ENCODE measurements at places on chromosomes 2 and 18.

GRCh38 chr18:33560686-33561370 lies 17.2 kb upstream of the ASXL3 start:
- no peak for DNase-seq

DNA sequence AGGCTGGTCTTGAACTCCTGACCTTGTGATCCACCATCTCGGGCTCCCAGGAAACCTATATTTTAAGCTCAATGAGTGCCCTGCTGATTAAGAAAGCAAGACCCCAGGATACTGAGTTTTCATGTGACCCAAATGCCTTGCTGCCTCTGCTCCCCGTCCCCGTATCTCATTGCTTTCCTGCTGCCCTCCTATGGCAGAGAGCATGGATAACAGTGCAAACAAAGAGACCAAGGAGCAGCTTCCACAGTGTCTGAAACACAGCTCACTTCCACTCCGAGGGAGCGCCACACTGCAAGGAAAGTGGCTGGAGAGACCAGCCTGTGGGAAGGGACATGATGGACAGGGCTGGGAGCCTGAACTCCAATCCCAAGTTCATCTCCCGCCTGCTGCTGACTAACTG lies 246.8 kb downstream of the TMEM182 start:
- DNase-seq = no peak

GRCh38 chr2:172102391-172103359 lies at the start of gene DLX2:
TSS of gene DLX2 (minus strand) at chr2:172102900. CDS start at chr2:172102538, 362 bp downstream.
- DNase-seq = no peak

GRCh38 chr2:218710687-218711549 lies at the start of gene TTLL4:
TSS of gene TTLL4 (plus strand) at chr2:218710835. CDS start at chr2:218737677, 26,842 bp downstream.
- DNase-seq = peak; percentile 98

- DNase-seq = no peak
Measured at GRCh38 chr2:164368896-164369295, 252.4 kb downstream of the GRB14 start.

GRCh38 chr2:207534417-207534816 lies 4.7 kb downstream of the CREB1 start:
- no peak for DNase-seq

DNA sequence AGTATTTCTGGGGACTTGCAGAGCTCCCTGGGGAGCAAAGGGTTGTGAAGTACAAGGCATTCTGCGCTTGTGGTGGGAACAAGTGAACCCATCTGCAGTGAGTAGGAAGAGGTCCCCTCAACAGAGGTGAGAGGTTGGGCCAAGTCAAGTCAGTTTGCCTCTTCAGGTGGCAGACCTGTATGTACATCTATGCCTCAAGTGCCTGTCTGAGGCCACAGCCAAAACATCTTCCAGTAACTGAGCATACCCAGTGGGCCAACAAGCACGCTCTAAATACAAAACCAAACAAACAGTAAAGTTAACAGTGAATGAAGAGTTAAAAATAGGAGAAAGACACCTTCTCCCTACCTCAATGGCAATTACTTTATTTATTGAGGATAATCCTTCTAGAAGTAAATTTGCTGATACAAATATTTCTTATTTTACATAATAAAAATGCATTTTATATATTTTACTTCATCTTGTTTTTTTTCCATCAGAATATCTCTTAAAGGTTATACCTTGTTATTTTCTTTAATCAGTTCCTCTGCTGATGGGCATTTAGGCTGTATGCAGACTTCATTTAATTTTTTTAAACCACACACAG lies 2.5 kb downstream of the GYPC start:
- no peak for DNase-seq

GRCh38 chr2:72145658-72146329 lies 1.9 kb downstream of the CYP26B1 start:
- no peak for DNase-seq

DNA sequence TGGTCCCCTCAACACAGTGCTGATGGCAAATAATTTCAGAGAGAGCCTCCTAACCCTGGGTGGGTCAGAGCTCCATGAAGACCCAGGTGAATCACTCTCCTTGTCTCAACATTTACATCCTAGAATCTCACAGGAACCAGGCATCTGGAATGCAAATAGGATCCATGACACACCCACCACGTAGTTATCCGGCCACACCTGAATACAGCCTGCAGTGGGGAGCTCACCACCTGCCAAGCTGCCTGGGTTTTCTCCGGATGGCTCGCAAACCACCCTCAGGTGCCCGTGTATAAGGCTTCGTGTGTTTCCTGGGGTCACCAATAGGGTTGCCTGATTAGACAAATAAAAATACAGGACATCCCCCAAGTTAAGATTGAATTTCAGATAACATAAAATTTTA lies 9.9 kb downstream of the CHST10 start:
- DNase-seq = no peak

GRCh38 chr2:25366629-25367028 lies 24.9 kb upstream of the DNMT3A start:
- DNase-seq = no peak

GRCh38 chr2:68857202-68857845 lies 13.9 kb downstream of the BMP10 start:
- DNase-seq = no peak

DNA sequence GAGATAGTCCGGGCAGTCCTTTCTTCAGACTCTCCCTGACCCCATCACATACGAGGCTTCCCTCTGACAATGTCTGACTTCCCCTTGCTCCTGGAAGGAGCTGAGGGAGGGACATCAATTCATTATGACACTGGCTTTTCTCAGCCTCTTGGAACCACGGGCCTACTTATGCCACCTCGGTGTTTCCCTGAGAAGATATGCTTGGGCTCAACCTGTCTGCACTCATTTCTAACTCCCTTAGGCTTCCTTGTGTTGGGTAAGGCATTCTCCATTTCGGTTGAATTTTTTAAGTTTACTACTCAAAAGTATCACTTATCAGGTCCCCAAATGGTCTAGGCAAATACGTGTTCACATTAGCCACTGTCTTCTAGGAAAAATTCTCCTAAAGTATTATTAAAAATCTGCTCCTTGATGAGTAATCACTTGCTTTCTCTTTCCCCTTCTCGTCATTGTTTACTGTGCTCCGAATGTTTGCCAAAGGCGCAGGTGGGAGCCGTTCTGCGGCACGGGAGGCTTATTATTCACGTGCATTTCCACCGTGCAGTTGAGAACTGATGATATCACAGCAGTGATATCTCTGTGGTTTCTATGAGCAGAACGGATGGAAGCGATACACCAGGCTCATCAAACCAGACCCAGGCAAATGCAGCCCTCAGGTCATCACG lies 33.1 kb downstream of the ARL4C start:
- peak; percentile 69 for DNase-seq

- no peak for DNase-seq
Measured at GRCh38 chr2:134683561-134684112, 35.2 kb downstream of the TMEM163 start.

DNA sequence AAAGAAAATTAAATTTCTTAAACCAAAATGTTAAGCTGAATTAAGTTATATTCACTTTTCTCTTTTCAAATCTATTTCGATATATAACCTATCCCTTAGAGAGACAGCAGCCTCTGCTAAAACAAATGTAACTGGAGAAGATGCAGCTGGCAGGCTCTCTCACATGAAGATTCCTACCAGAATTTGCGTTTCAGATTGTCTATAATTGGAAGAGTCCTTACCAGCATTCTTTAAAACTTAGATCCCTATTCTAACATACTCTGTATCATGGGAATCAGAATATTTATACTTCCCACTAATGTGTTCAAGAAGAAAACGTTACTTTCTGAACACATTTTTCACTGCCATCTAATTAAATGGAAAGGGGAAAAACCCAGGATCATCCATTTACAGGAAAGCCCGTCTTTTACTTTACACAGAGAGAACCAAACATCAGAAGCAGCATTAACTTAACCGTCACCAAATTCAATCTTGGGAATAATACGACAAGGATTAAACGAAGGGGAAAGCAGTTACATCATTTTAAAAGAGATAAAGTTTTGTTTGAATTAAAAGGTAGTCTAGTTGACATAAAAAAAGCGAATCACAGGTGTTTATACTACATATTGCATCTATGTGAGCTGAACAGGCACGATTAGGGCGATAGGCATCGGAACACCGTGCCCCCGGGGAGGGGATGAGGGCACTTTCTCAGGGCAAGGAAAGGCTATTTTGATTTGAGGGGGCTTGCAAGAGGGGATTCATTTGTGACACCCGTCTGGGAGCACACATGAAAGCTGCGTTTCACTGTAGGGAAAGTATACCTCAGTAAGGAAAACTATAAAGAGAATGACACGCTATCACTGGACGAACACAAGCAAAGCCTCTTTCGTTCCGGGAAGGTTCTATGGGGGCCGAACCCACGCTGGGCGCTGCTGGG lies 1.3 kb downstream of the PTPN2 start:
- no peak for DNase-seq

GRCh38 chr2:26176279-26176615 lies 3.4 kb downstream of the GAREM2 start:
- no peak for DNase-seq

GRCh38 chr2:30722936-30723725 lies 84.1 kb downstream of the CAPN13 start:
- DNase-seq = no peak

DNA sequence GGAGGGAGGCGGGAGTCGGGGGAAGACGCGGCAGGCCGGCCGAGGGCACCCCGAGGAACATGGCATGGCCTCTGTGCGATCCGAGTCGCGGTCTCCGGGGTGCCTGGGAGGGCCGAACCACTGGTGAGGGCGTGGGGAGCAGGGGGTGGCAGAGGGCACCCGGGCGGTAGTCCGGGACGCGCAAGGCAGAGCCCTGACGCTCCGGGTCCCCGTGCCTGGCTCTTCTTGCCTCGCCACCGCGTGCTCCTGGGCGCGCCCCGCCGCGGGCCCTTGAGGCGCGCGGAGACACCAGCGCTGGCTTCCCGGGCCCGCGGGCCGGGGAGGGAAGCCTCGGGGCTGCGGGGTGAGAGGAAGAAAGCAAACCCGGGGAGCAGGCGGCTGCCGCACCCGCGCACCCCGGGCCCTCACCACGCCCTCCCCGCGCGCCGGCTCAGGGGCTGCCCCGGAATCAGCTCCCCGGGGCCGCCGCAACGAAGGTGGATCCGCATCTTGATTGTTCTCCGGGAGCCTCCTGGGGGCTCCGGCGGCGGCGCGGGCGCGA lies 4.3 kb downstream of the SOX11 start:
- DNase-seq = no peak

DNA sequence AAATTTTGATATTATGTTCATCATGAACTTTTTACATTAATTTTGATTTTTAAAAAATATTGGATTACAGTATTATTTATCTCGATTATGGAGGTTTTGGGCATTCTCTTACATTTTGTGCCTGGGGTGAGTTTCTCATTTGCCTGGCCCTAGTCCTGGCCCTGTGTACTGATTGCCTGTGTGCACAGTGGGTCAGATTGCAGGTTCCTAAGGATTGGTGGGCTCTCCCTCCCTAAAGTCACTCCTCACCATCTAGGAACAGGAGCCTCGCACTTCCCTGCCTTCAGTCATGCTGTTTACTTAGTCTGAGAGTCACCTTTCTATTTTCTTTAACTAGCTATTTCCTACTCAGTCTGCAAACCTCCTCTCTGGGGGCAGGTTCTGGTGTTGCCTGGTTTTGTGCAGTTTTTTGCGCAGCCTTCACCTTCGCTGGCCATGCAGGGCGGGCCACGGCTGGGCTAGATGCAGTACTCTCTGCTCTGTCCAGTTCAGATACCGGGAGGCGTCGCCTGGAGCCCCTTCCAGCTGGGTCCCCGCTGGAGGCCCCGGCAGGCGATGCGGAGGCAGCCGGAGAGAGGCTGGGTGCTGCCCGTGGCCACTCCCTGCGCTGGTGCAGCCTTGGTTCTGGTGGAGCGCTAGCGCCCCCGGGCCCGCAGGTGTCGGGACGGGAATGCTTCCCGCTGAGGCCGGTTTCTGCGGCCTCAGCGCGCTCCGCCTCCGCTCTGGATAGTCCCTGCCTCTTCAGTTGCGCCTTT lies 23.3 kb upstream of the MC5R start:
- peak; percentile 13 for DNase-seq

GRCh38 chr2:106109675-106110424 lies 84.3 kb downstream of the UXS1 start:
- DNase-seq = no peak

GRCh38 chr2:141647353-141647752 lies 483.5 kb downstream of the LRP1B start:
- DNase-seq = no peak

- DNase-seq = no peak
Measured at GRCh38 chr2:23291239-23291638, 93.7 kb upstream of the KLHL29 start.

DNA sequence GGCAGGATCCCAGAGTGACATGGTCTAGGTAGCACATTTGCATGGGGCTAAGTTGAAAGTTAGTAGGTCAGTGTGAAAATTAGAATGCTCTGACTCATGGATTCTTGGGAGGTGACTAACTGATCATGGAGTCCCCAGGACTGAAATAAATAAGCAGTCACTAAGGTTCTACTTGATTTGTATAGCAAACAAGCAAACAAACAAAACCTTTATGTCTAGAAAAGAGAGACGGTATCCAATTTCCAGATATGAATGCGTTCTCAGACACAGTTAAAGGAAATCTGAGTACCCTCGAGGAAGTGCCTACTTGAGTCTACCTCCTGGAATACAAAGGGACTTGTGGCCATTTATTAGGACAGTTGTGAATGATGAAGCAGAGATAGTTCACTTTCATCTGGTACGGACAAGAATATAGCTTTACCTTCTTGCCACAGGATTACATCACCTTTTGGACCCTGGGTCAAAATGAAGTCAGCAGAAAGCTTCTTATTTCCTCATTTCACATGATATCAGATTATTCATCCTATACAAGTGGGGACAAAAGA lies 54.3 kb upstream of the AGPS start:
- DNase-seq = no peak

DNA sequence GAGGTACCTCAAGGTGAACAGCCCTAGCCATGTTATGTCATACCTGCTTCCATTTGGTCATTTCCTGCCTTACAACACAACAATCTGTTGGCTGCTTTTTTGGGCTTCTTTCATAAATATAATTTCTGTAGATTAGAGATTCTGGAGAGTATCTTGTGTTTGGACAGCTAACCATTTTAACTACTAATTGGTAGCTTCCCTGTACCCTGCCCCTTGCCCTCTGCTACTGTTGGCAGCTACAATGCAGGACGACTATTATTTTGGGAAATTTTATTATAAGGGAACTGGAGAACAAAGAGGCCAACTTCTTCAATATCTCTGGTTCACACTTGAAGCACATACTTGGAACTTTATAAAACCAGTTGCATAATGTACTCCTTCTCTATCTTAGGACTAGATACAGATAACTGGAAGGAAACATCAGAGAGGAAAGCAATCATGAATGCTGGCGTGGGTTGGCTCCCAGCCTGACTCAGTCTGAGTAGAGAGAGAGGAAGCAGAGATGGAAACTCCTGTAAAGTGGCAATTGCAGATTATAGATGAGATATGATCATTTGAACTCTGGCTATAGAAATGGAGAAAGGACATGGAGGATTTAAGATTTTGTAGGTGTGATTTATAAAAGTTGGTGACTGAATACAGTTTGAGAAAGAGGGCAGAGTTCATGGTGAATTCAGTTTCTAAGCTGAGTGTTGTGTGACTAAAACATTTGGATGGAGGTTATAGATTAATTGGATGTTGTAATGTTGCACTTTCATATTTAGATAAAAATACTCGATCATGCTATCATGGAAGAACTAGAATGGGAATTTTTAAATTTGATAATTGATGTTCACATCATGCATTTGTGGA lies 74.5 kb downstream of the MDH1 start:
- no peak for DNase-seq
